IPS DF 6.9 (cell line): ENCODE measurements at places on chromosomes 5 and 9.
A peak's percentile ranks its signal among the peaks of the same experiment; 100 is the strongest.

DNA sequence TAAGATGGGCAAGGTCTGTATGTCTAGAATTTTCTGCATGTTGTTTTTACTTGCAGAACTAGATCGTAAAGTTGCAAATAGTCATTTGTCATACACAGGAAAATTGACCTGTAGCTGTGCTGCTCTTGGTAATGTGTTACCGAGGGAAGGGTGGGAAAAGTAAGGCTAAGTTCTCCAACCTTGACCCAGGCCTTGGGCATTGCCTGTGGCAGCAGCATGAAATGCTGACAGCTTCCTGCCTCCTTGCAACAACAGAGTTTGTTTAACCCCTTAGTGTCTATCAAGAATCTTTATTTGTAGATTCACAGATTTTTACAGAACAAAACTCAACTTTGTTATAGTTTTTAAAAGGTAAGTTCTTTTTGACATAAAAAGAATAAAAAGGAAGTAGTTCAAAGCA lies 48.3 kb downstream of the ERCC6L2 start:
- no peak for DNase-seq

DNA sequence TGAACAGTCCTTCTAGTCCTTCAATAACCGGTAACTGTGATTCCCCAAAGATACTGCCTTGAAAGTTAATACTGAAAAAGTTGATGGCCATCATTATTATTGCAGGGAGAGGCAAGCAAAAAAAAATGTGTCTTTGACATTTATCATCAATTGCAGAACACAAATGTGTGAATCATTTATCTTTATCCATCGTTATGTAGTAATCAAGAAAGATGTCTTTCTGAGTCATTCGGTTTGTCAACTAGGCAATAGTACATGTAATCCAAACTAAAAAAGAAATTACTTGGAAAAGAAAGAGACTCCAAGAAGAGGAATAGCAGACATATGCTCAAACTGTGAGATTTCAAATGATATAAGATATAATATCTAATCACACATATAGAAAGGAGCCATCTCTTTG lies 473.0 kb downstream of the CETN3 start:
- DNase-seq: no peak

- DNase-seq: no peak
These were observed 1.5 kb downstream of the LRRTM2 start for GRCh38 chr5:138873466-138874221.

- no peak for DNase-seq
These were observed 99.3 kb downstream of the TRIO start for GRCh38 chr5:14242447-14242846.

GRCh38 chr5:57348376-57349140 lies 134.1 kb downstream of the ACTBL2 start:
- DNase-seq: no peak

DNA sequence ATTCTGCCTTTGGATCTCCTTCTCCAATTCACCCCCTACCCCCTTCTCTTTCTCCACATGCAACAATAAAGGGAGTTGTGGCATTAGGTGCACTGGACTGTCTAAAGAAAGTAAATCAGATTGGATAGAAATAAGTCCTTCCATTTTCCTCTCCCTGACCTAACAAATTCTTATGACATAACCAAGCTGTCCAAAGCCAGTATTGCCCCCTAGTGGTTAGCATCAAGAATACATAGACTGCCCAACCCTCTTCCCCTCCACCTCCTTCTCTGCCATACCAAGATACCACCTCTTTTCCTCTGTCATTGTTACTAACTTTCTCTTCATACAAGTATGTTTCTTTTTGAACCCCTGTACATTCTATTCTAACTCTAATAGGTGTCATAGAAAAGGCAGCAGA lies 45.7 kb downstream of the PPARGC1B start:
- peak; percentile 16 for DNase-seq

DNA sequence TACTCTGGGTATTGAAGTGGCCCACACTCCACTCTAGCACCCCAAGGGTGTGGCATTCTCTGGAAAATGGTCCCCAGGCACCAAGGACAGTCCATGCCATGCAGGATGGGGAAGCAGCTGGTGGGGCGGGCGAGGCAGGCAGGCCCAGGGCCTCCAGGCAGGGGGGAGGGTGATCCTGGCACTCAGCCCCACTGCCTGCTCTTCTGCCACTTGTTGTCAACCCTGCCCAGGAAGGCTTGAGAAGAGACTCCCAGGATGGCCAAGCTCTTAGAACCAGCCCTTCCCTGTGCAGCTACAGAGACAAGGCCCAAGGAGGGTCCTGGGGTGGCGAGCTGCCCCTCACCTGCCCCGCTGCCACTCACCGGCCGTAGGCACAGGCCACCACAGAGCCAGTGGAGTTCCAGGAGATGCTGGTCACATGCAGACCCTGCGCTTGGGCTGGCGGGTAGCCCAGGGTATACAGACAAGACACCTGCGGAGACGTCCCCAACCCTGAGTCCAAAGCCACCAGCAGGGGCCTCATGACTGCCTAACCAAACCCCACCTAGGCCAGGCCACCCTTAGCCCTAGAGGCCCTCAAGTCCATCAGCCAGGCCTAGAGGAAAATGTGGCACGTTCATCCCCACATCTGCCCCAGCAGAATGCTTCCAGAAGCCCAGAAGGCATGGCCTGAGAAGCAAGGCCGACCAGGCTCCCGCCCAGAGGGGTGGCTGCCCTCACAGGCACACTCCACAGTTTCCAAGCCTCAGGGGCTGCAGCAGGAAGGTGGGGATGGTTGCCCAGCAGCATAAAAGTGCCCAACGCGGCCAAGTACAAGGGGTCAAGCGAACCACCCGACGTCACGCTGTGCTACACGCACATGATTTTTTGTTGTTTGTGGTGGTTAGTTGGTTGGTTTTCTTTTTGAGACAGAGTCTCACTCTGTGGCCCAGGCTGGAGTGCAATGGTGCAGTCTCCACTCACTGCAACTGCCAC lies 19.8 kb downstream of the DYNC2I2 start:
- no peak for DNase-seq

GRCh38 chr9:136010615-136011361 lies 49.6 kb upstream of the UBAC1 start:
- DNase-seq: no peak

DNA sequence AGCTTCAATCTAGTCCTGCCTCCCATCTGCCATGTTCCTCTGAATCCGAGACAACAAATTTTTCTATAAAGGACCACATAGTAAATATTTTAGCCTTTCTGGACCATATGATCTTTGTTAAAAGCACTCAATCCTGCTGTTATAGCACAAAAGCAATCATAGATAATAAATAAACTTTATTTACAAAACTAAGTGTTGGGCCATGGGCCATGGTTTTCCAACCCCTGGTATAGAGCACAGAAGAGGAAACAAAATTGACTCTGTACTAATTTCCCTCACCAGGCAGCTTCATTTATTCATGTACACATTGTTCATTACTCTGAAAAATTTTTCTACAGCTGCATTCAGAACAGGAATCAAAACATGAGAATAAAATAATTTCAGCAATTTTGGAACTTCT lies 288.9 kb downstream of the AGTPBP1 start:
- DNase-seq: no peak

- no peak for DNase-seq
These were observed 15.7 kb downstream of the RGS3 start for GRCh38 chr9:113479174-113479621.

GRCh38 chr9:119689879-119690278 lies 320.6 kb upstream of the BRINP1 start:
- DNase-seq: no peak

DNA sequence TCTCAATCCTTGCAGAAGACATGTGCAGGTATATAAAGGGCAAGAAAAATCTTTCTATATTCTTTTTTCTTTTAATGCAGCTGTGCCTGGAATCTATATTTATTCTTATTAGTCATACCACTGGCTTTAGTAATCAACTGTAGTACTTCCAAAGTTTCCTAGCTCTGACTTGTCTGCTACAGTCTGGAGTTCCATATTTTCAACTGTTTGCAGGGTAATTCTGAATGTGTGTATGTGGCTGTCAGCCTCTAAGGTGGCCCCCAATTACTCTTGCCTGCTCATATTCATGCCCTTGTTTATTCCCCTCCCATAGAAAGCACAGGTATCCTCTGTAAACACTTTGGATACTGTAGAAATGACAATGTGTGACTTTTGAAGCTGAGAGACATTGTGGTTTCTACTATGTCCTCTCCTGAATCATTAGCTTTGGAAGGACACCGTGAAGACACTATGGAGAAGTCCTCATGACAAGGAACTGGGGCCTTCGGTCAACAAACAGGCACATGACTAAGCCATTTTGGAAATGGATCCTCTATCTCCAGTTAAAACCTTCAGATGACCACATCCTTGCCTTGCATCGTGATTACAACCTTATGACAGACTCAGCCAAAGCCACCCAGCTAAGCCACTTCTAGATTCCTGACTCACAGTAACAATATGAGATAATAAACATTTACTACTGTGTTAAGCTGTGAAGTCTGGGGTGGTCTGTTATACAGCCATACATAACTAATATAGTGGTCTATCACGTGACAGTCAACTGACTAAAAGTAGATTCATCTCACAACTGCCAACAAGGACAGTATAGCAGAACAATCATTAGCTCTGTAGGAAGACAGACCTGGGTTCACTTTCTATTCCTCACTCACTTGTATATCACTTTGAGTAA lies 49.5 kb upstream of the SUSD1 start:
- DNase-seq: no peak

- no peak for DNase-seq
These were observed 83.3 kb downstream of the SUSD1 start for GRCh38 chr9:112091810-112092209.

- no peak for DNase-seq
These were observed 31.8 kb upstream of the PTGS1 start for GRCh38 chr9:122338994-122339393.

DNA sequence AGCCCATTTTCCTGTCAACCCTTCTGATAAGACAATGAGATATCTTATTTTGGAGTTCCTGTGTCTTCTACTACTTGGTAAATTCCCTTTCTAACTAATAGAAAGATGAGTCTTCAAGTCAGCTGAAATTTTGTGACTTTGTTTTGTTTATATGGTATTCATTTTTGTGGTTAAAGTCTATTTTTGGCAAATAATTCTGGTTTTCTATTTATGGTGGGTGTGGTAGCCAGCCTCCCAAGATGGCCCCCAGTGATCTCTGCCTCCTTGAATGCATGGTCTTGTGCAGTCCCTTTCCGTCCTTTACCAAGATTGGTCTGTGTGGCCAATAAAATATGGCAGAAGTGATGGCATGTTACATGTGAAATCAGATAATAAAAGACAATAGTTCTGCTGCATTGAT lies 91.5 kb downstream of the NR3C1 start:
- DNase-seq: no peak
